ENCODE measurements at places on chromosomes 5 and 9.

DNA sequence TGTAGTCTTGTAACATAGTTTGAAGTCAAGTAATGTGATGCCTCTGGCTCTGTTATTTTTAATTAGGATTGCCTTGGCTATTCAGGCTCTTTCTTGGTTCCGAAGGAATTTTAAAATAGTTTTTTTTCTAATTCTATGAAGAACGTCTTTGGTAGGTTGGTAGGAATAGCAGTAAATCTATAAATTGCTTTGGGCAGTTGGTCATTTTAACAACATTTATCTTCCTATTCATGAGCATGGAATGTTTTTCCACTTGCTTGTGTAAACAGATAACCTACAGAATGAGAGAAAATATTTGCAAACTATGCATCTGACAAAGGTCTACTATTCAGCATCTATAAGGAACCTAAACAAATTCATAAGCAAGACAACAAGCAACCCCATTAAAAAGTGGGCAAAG is 173.2 kb upstream of the TRPC7 start:
- no peak for DNase-seq

- DNase-seq = no peak
Observed at GRCh38 chr5:172548981-172549687, 91.9 kb upstream of the NEURL1B start.

DNA sequence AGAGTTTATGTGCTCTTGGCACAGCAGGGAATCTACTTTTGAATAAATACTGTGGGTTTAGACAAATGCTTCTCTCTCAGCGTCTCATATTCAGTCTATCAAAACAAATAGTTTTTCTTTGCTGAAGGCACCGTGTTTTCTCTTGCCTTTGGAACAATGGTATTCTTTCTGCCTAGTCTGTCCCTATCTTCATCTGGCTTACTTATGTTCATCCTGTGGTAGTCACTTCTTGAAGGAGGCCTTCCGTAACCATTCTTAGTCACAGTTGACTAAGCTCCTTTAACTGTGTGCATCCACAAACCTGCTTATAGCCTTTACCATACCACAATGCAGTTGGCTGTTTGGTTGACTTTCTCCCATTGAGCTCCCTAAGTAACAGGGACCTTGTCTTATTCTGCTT is 45.9 kb downstream of the LARP1 start:
- DNase-seq = no peak

GRCh38 chr5:150113047-150113744 is 26.8 kb upstream of the CSF1R start:
- no peak for DNase-seq

GRCh38 chr9:127930231-127931091 is at the start of gene PIP5KL1:
Gene PIP5KL1 (minus strand): TSS chr9:127930777. CDS start chr9:127930752, 25 bp downstream.
- peak; percentile 76 for DNase-seq

DNA sequence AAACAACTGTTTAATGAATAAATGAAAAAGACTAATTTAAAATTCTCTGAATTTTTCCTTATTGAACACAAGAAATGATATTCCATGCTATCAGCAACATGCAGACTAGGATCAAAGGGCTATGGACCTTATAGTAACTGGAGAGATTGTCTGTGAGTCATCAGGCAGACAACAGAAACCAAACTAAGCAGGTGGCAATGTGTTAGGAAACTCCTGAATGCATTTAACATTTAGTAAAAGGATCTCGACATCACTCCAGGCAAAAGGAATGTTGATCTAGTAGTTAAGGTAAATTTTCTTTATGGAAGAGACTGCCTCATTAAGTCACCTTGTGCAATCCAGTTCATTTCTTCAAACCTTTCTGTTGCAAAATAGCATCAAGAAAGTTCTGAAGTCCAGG is 58.4 kb downstream of the ARL15 start:
- no peak for DNase-seq

- DNase-seq = no peak
Observed at GRCh38 chr5:15283076-15283475, 216.9 kb upstream of the FBXL7 start.

GRCh38 chr9:105291938-105292337 is 47.5 kb downstream of the SLC44A1 start:
- no peak for DNase-seq

- no peak for DNase-seq
Observed at GRCh38 chr9:4873066-4873465, 80.3 kb downstream of the RCL1 start.

- DNase-seq = no peak
Observed at GRCh38 chr9:4755026-4755609, 14.1 kb upstream of the AK3 start.

DNA sequence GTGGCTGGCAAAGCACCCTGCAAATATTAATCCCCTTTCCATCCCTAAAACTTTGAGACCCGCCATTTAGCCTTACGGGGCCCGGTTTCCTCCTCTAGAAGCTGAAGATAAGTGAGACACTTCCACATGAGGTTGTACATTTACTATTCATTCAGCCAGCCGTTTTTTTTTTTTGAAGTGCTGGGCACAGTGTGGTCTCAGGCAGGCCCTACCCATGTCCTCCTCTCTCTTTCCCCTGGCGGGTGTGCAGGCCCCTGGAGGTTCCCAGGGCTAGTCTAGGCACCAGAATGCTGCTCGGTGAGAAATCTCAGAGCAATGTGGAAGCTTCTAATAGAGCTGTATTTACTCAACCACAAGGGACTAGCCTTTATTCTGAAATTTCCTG is 107.4 kb upstream of the LARP1 start:
- DNase-seq = peak; percentile 21

DNA sequence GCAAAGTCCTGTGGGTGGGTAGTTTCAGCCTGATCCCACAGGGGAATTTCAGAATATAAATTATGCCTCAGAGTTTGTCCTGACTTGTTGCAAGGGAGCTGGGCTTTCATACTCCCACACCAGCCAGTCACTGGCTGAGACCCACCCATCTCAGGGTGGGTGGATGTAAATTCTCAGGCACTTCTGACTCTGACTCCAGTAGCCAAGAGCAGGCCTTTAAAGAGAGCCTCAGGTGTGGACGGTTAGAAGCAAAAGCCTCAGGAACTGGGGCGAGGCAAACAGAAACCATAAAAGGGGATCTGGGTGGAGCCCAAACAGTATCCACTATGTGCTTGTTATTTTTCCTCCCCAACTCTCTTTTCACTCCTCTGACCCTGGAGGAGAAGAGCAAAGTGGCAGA is 28.6 kb upstream of the FBXW11 start:
- peak; percentile 58 for DNase-seq

DNA sequence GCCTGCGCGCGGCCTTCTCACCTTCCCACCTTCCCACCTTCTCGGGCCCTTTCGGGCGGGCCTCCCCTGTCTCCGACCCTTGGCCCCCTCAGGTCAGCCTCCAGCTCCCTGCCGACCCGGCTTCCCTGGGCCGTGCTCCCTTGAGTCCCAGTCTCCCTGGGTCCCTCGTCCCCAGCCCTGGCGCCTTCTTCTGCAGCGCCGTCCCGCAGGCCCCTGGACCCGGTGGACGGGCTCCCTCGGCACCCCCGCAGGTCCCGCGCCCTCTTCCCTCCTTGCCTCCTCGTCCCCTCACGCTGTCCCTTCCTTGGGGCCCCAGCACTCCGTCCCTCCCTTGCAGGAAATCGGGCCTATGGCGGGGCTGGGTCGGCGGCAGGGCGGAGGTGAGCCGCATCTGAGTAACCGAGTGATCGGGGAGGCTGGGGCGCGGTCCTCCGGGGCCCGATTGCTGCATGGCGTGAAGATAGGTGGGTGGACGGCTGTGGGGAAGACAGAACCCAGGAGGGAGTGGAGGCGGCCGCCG is 7.6 kb downstream of the ARPC5L start:
- DNase-seq = peak; percentile 35

- no peak for DNase-seq
Observed at GRCh38 chr5:62585751-62586150, 7.1 kb downstream of the LRRC70 start.

DNA sequence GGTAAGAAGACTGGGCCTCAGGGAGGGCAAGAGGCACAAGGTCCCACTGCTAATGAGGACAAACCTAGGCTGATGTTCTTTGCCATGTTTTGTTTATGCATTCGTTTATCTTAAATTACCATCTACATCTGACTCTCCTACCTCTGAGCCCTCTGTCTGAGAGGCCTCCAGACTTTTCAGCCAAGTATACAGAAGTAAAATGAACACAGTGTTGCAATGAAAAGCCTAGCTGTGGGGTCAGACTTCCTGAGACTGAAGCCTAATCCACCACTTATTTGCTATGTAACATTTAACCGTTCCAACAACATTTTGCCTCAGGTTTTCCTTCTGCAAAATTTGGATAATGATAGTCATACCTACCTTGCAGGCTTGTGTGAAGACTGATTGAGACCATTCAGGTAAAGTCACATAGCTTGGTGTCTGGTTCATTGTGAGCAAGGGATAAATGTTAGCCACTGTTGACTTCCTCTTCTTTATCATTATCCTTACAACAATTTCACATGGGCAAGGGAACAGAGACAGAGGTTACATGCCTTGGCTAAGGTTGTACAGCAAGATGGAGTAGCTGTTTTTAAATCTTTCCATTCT is 374.9 kb upstream of the CLINT1 start:
- peak; percentile 29 for DNase-seq

DNA sequence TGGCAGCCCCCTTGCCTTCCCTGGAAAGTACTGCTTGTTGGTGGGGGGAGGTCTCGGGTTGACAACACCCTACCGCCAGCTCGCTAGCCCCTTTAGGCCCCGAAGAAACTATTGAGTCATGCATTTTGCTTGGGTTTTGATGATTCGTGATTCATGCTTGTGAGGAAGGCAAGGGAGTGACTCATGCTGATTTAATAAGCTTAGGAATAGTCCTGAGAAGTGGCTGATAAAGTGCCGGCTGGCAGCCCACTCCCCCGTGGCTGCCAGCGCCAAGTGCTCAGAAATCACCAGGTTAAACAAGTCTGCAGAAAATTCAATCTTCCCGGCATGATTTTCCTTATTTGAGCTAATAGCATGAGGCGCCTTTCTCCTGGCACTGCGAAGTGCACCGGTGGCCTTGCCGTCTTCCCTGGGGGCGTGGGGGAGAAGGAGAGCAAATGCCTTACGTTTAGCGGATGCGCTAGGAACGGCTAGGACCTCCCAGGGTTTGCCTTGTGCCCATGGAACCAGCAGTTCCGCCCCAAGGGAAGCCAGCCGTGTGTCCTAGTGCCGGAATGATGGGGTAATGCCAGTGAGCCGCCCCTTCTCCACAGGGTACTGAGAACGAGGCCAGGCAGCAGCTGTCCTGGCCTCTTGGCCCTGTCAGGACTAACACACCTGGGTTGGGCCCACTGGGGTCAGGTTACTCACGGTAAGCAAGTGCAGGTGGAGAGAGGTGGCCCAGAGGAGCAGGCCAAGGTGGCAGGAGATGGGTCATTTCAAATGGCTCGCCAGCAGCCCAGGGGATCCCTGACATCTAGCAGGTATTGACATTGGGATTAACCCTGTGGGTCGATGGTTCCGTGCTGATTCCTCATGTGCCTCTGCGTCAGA is 151.9 kb downstream of the MACROH2A1 start:
- DNase-seq = peak; percentile 82

DNA sequence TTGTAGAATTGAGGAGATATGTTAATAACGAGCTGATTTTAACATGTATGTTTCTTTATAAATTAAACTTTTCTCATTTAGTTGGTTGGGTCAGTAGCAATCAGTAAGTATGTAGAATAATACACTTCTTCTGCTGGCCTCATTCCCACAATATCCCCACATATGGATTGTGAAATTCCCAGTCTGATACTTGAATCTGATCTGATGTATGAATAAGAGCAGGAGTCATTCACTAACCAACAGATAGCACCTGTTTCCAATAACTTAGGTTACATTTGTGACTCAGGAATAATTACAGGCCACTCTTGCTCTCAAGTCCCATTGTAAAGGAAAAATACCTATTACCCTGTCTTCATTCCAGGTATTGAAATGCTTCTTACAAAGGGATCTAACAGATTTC is 23.9 kb downstream of the SLC36A1 start:
- no peak for DNase-seq

GRCh38 chr9:108094676-108094993 is 605.1 kb upstream of the KLF4 start:
- no peak for DNase-seq

DNA sequence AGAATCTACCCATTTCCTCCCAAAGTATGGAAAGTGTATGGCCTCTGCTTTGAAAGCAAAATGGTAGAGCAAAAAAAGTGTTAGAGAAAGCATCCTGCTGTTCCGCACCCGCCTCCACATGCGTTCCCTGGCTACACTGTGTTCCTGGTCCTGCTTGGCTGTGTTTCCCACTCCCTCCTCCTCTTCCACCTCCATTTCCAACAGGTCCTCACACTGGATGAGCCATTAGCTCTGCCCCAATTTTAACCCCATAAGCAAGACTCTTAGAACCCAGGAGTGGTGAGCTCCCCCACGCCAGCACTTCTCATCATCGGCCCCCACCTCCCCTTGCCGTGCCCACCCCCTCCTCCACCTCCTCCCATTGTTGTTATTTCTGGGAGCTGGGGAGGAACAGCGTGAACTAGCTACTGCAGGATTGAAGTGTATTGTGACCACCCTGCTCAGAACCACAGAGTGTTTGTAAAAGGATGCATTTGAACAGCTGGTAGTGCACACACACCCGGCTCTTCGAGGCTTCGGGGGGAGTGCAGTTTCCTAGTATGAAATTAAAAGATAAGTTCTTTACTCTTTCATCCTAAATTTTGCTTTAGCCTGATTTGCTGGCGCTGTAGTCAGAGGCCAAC is 120.0 kb downstream of the PDZD2 start:
- no peak for DNase-seq

DNA sequence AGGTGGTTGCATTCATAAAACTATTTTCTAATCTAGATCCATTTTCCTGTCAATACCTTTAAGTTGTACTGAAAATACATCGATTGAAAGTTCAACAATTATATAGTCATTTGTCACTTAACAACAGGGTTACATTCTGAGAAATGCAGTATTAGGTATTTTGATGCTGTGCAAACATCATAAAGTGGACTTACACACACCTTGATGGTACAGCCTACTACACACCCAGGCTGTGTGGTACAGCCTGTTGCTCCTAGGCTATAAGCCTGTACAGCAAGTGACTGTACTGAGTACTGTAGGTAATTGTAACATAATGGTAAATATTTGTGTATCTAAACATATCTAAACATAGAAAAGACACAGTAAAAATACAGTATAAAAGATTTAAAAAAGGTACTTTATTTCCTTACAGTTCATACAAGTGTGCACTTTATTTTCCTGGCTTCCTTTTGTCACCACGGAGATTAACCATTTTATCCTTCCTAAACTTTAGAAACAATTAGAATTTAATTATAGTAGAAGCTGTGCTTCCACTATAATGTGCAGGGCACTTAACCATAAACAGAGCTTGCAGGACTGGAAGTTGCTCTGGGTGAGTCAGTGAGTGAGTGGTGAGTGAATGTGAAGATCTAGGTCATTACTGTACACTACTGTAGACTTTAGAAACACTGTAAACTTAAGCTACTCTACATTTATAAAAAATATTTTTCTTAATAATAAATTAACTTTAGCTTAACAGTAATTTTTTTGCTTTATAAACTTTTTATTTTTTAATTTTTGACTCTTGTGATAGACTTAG is 42.9 kb upstream of the MEF2C start:
- no peak for DNase-seq

DNA sequence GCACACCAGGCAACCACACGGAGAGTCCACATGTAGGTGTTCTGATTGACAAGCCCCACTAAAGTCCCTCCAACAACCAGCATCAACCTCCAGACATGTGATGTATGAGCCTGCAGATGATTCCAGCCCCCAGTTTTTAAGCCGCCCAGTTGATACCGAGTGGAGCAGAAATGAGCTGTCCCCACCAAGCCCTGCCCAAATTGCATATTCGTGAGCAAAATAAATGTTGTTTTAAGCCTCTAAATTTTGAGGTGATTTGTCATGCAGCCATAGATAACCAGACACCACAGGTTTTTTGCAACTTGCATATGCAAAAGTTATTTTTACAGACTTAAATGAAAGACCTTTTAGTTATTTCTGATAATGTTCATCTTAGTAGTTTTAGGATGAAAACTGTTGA is 187.7 kb downstream of the PIK3R1 start:
- DNase-seq = no peak

- no peak for DNase-seq
Observed at GRCh38 chr9:137244486-137245449, 3.7 kb downstream of the TUBB4B start.
